ENCODE measurements at places on chromosomes 2 and 18. TPM values are rescaled to one million over a fixed set of nuclear protein-coding genes. Genes with fewer than 3 reads are reported as not detected.

The KCNJ3 gene
- polyA plus RNA-seq = 7.0 TPM

The FSHR gene
- polyA plus RNA-seq = not detected

DNA sequence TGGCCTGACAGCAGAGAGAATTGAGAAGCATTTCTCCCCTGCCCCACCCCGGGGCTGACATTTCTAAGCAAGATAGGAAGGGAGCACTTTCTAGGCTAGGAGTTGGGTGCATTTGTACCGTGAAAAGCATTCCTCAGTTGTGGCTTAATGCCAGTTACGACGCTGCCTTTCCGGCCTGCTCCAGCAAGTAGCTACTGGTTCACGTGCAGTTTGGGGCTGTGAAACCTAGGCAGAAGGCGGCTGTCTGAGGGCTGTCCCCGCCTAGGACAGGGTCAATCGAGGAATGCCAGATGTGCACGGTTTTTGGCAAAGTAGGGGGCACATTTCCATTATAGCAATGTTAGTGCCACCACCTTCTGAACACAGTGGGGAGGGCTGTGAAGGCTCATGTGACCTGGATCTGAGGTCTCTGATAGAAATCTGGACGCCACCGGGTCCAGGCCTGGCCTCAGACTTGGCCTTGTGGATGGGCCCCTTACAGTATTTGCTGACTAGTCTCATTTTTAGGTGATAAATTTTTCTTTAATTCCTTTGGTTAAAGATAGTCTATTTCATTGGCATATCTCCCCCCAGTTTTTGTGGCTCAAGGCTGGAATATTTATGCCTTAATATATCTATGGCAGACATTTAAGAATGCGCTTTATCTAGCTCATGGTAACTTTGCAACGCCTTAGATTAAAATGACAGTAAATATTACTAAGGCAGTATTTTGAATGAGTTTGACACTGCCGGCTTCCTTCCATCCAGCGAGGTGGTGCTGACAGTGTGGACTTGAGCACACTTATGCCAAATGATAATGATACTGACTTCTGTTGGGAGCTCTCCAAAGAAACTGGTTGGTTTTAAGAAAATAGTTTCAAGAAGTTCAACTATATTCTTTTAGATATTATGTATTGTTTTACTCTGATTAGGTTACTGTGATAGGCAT lies 78.7 kb downstream of the LPIN1 start:
- DNase-seq = no peak

- DNase-seq = no peak
These were observed 43.6 kb upstream of the AGPS start for GRCh38 chr2:177348733-177349693.

The LBX2 gene
- polyA plus RNA-seq = 3.2 TPM

The CD207 gene
- polyA plus RNA-seq = 0.08 TPM

GRCh38 chr2:237752761-237753165 lies 45.8 kb upstream of the RBM44 start:
- DNase-seq = no peak

- no peak for DNase-seq
These were observed 1231.7 kb upstream of the ZEB2 start for GRCh38 chr2:145751629-145752028.

GRCh38 chr2:119156105-119156890 lies 2.3 kb downstream of the C1QL2 start:
- no peak for DNase-seq

DNA sequence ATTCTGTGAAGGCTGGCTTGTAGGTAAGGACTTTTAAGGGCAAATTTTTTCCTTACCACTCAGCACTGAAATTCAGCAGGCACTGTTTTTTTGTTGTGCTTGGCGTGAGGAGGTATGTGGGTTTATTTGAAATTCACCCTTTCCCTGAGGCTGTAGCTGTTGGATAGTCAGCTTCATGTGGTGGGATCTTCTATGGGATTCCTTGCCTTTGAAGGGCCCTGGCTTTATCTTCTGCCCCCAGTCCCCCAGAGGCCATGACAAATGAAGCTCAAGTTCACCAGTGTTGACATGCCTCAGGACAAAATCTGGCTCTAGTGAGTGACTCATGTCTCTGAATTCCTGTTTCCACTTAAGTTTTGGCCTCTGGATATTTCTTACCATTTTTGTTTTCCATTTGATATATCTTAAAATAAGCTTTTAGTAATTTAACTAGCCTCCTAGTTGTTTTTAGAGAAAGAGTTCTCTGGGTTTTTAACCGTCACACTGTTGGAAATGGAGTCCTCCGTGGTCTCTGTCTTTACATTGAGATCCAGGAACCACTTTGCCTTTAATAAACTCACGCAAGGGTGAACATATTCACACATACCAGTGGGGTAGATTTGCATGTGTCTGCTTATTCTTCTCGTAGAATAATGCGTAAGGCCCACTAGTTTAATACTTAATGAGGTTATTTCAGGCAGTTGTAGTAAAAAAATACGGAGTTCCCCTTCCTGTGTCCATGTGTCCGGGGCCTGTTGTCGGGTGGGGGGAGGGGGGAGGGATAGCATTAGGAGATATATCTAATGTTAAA lies 211.1 kb upstream of the FAM98A start:
- no peak for DNase-seq
